ENCODE measurements at places on chromosomes 7 and 10.

GRCh38 chr7:69748530-69748929, 150.3 kb downstream of the AUTS2 start:
- H3K4me3 ChIP-seq = no peak overlapping the region
- peaks cover 18% of the 10 kb centered on the region for H3K4me1 ChIP-seq
- H3K27ac ChIP-seq = no peak overlapping the region
- no peaks in the 10 kb centered on the region for H3K27me3 ChIP-seq
- ATAC-seq = no peak

DNA sequence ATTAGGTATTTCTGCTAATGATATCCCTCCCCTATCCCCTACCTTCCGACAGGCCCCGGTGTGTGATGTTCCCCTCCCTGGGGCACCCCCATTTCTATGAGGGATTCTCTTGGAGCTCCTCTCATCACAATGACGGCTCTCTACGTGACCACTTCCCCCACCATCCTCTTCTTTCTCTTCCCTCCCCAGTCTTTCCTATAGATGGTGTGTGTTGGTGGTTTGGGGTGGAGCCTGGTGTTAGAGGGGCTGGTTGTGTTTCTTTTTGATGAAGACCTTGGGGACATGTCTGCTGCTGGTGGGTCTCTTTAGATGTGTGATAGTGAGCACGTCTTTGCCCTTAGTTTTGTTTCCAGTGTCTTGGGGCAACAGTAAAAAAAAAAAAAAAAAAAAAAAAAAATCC, 28.6 kb downstream of the RPS24 start:
- H3K27ac ChIP-seq = no peak overlapping the region
- peaks cover 8% of the 10 kb centered on the region for H3K27me3 ChIP-seq
- H3K4me1 ChIP-seq = no peaks in the 10 kb centered on the region
- ATAC-seq = no peak

GRCh38 chr7:20358106-20358505, 27.4 kb downstream of the ITGB8 start:
- H3K4me1 ChIP-seq = no peaks in the 10 kb centered on the region
- H3K4me3 ChIP-seq = no peak overlapping the region
- no peak overlapping the region for H3K27ac ChIP-seq
- H3K27me3 ChIP-seq = peaks cover 5% of the 10 kb centered on the region
- no peak for ATAC-seq

GRCh38 chr7:29414216-29414615, 149.4 kb upstream of the PRR15 start:
- H3K4me1 ChIP-seq = no peaks in the 10 kb centered on the region
- H3K27me3 ChIP-seq = peaks cover 36% of the 10 kb centered on the region
- no peak overlapping the region for H3K27ac ChIP-seq
- ATAC-seq = no peak
- H3K4me3 ChIP-seq = no peak overlapping the region
